ENCODE measurements at places on chromosomes 3 and 15.

DNA sequence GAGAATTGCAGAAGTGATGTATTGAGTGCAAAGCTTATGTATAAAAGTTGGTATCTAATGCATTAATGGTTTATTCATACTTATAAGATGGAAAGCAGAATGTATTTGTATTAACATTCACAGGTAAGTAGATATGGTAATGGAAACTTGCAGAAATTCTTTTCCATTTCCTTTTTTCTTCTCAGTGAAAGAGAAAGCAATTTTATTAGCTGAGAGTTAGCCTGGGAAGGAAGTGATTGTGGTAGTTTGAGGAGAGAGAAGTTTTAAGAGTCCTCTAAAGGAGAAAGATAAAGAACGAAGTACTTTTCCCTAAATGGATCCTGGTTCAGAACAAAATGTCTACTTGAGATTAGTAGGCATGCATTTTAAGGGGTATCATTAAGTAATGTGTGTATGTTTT is 60.1 kb upstream of the OSTN start:
- no peak for DNase-seq

GRCh38 chr15:31346367-31347066 is 19.9 kb downstream of the KLF13 start:
- DNase-seq, result no peak

GRCh38 chr3:192005989-192006388 is 545.0 kb downstream of the PYDC2 start:
- no peak for DNase-seq

DNA sequence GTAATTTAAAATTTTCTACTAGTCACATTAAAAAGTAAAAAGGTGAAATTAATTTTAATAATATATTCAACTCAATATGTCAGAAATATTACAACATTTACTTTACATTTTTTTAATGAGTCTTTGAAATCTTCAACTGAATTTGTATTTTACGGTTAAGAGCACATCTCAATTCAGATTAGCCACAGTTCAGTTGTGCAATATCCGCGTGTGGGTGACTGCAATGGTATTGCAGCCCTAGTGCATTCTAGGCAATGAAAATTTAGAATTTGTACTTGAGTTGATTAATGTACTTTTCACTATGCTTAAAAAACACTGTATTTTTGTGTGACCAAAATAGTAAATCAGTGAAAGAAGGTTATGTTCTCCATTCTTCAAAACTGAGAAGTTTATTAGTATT is 57.3 kb downstream of the CEP63 start:
- DNase-seq, result no peak

DNA sequence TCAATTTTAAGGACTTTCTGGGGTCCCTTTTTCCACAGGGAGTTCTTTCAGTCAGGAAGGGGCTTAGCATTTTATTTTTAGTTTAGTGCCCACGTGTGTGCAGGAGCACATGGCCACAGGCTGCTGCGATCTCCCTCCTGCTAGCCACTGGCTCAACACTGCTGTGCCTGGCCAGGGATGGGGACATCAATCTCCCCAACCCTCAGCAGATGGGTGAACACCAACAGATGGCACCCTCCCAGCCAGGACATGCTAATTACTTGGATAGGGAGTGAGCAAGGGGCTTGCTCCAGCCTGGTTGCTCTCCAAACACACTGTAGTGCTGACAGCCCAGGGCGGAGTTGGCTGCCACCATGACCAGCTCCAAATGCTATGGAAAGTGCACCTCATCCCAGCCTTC is 7.4 kb upstream of the RIOX2 start:
- no peak for DNase-seq

GRCh38 chr15:30921106-30921505 is 17.4 kb downstream of the FAN1 start:
- no peak for DNase-seq

GRCh38 chr3:61725851-61726333 is 164.5 kb downstream of the PTPRG start:
- peak; percentile 9 for DNase-seq

GRCh38 chr3:67655364-67656121 is 1.1 kb upstream of the SUCLG2 start:
- DNase-seq, result no peak

DNA sequence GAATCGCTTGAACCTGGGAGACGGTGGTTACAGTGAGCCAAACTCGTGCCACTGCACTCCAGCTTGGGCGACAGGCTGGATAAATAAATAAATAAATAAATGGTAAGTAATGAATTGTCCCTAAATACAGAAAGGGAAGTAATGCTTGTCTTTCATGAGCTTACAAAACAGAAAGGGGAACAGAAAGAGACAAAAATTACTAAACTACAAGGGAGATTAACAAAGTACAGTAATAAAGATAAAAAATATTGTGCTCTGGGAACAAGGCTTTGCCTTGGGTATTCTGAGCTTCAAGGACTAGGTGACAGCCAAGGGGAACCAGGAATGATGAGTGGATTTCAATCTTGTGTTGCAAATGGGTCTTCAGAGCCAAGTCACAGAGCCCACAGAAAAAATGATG is 9.2 kb upstream of the HLTF start:
- DNase-seq, result no peak

DNA sequence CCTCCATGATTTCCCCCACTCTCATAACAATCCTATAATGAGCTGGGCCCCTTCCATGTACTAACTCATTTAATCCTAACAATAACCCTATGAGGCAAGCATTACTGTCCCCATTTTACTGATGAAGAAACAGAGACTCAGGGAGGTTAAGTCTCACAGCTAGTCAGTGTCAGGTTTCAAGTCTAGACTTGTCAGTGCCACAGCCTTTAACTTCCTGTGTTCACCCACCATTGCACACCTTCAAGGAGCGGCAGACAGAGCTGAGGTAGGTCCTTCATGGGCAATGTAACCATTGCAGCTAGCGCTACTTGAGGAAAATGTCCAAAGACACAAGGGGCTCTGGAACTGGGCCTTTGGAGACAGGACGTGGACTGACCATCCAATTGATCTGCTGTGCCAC is 105.8 kb upstream of the CTNNB1 start:
- no peak for DNase-seq
